ENCODE measurements at places on chromosomes 13 and 19.

DNA sequence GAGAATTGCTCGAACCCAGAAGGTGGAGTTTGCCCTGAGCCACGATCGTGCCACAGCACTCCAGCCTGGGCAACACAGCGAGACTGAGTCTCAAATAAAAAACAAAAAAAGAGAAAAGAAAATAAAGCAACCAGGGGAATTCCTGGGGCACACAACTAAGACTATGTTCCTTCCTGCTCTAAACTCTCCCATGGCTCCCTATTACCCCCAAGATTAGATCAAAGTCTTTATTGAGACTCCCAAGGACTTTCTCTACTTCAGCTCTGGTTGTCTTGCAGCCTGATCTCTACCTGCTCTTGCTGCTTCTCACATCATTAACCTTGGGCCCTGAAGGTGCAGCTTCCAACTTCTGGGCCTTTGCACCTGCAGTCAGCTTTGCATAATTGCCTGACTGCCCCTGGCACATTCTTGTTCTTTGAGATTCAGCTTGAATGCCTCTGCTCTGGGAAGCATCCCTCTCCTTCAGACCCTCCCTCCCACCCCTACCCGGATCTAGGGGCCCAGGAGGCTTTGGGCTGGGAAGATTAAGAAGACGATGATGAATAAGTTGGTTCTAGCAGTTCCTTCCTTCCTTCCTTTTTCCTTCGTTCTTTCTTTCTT lies 16.8 kb upstream of the CERS4 start:
- no peak for ATAC-seq

- no peak for ATAC-seq
Measured at GRCh38 chr13:26220575-26220974, 1.5 kb downstream of the RNF6 start.

- ATAC-seq, result no peak
Measured at GRCh38 chr19:18833141-18833476, 1.4 kb downstream of the UPF1 start.

GRCh38 chr19:7859831-7860713 lies 14.1 kb downstream of the PRR36 start:
- no peak for ATAC-seq

DNA sequence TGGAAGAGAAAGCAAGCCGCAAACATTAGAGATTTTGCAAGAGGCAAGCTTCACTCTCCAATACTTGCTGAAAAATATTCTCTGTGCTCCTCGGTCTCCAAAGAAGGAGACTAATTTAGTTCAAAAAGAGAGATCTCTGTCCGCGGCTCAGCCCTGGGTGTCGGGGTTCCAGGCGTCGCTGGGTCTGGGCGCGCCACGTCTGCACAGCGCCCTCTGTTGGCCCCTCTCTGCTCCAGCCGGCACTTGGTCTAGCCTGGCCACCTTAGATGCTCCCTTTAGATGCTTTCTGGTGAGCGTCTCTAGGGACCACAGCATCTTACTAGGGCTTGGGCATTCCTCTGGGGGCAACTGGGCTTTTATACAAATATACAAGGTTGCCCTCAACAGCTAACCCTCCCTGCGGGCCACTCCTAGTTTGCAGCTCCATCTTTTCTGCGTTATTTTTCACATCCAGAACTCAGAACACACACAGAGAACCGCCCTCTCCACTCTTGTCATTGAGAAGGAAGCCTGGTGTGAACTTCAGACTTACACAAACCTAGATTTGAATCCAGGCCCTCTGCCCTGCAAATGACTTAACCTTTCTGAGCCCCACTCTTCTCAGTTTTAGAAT lies 78.3 kb downstream of the CYSLTR2 start:
- ATAC-seq, result no peak

DNA sequence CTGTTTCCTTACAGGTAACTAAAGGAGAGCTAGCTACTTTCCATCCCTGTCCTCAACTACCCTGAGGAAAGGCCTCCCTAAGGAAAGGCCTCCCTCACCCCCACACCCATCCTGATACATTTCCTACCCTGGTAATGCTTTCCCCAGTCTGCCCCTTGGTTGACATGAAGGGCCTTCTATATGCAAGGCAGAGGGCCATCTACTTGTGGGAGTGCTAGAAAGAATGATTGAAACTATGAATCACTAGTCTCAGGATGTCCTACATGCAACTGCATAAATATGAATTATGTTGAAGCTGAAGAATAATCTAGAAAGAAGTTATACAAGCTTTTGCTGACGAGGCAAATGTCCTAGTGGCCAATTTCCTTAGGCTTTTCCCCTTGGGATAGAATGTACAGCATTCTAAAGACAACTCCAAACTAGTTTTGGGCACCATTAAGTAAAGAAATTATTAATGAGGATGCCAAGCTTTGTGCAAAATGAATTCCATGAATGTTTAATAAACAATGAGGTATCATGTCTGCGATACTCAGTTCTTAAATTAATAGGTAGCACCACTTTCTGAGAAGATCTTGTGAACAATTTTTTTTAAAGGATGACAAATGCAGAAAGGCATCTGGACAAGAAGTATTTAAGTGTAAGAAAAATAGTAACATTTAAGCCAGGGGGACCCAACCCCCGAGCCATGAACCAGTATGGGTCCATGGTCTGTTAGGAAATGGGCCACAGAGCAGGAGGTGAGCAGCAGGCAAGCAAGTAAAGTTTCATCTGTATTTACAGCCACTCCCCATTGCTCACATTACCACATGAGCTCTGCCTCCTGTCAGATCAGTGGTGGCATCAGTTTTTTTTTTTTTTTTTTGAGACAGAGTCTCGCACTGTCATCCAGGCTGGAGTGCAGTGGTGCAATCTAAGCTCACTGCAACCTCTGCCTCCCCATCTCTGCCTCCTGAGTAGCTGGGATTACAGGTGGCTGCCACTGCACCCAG lies 223.0 kb downstream of the LHFPL6 start:
- ATAC-seq, result no peak

GRCh38 chr13:42110410-42111155 lies 62.1 kb downstream of the DGKH start:
- peak; percentile 50 for ATAC-seq

GRCh38 chr19:55297267-55297666 lies 13.5 kb downstream of the BRSK1 start:
- ATAC-seq, result no peak

- peak; percentile 7 for ATAC-seq
Measured at GRCh38 chr13:100673376-100673712, 1.3 kb downstream of the TMTC4 start.

GRCh38 chr13:55583953-55584593 lies 1556.6 kb upstream of the PRR20A start:
- no peak for ATAC-seq

DNA sequence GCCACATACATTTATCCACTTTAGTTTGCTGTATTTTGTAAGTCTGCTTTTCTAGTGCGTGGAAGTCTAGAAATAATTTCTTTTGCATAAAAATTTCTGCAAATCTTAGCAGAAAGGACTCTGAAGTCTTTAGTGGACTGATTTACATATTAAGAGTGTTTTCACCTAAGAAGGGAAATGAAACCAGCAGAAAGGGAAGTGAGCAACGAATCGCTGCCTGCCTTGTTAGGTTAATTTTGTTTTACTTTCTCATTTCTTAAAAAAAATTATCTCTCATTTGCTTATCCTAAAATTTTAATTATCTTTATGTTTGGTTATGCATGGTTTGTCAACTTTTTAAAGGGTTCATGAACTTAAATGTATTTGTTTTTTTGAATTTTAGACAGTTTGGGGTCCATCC lies 767 bp upstream of the GPR18 start:
- ATAC-seq, result no peak

GRCh38 chr13:104251931-104252330 lies 1185.7 kb upstream of the SLC10A2 start:
- ATAC-seq, result no peak

DNA sequence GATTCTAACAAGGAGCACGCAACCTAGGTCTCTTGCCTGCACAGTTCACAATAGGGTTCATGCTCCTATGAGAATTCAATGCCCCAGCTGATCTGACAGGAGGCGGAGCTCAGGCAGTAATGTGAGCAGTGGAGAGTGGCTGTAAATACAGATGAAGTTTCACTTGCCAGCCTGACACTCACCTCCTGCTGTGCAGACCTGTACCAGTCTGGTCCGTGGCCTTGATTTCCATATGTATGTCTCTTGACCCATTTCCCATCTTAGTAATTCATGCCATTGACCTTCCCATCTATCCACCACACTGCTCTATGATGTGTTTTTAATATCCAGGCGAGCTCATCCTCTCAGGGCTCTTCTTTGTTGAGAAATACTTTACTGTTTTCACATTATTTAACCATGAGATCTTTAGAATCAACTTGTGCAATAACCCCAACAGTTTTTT lies 95.2 kb downstream of the LRCH1 start:
- ATAC-seq, result peak; percentile 99

DNA sequence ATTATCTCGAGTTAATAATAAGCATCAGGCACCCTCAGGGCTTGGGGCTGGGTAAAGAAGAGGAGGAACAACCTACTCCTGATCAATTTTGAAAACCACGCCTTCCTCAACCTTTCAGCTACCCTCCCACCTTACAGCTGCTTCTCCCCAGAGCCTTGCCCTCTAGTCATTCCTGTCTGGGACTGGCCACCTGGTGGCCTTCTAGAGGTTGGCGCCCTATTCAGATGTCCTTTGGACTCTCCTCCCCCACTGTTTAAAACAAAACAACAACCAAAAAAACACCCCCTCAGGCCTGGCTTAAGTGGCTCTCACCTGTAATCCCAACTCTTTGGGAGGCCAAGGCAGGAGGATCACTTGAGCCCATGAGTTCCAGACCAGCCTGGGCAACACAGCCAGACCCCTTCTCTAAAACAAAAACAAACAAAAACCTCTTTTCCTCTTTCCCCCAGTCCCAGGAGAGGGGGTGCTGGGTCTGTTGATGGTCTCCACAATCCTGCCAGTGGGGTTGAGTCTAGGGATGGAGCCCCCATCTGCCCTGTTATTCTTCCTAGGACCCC lies 62.3 kb downstream of the CCDC70 start:
- ATAC-seq, result peak; percentile 79

- ATAC-seq, result no peak
Measured at GRCh38 chr13:33815011-33815550, 2.9 kb upstream of the RFC3 start.

- ATAC-seq, result no peak
Measured at GRCh38 chr13:98385606-98386005, 191.3 kb downstream of the STK24 start.

DNA sequence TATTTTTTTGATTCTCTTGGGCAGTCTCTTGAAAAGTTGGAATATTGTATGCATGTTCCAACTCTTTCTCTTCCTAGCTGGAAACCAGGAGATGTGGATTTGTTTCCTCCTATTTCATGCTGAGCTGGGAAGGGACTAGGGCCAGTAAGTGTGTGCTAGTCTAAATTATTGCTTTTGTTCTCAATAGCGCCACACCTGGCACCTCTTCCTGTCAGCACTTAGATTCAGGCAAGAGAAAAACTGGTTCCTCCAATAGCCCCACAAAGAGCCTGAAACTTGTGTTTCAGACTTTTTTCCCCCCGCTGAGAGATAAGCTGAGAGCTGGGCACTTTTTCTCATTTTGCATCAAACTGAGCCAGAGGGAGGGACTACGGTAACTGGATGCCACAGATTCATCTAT lies 353.4 kb downstream of the OLFM4 start:
- no peak for ATAC-seq

- no peak for ATAC-seq
Measured at GRCh38 chr19:10872546-10873107, 1.3 kb downstream of the CARM1 start.

DNA sequence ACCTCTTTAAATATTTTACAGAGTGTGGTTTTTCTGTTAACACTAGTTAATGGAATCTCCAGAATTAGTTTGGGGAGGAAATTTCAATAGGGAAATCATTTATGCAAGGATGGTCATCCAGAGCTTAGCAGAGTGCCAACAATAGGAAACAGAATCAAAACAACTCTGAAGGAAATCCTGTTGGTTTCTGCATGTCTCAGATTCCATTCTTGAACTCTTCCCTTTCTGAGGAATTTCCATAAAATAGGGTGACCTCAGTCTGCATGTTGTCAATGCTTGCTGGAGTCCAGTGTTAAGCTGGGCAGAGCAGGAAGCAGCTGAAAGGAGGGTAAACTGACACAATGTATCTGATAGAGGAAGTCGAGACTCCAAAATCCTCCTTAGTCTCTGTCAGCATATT lies 16.9 kb downstream of the CBY2 start:
- ATAC-seq, result no peak

- ATAC-seq, result peak; percentile 91
Measured at GRCh38 chr19:45455707-45456499, 11.9 kb upstream of the FOSB start.

DNA sequence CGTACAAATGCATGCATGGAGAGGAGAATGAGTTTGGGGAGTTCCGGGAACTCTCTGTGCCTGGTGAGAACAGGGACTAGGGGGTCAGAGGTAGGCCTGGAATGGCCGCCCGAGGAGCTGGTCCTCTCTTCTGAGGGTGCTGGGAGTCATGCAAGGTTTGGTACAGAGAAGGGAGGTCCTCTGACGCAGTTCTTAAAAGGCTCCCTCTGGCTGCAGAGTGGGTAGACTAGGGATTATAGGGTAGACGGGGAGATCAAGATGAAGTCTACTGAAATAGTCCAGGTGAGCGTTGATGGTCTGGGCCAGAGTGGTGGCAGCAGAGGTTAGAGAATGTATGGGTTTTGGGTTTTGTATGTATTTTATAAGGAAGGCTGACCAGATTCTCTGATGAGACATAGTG lies 796 bp downstream of the ZNF304 start:
- ATAC-seq, result no peak

- no peak for ATAC-seq
Measured at GRCh38 chr13:53648673-53649072, 620.1 kb downstream of the OLFM4 start.

GRCh38 chr19:51410950-51411748 lies 6.3 kb downstream of the SIGLEC10 start:
- no peak for ATAC-seq

GRCh38 chr13:50277127-50277526 lies 261.9 kb downstream of the KCNRG start:
- no peak for ATAC-seq

DNA sequence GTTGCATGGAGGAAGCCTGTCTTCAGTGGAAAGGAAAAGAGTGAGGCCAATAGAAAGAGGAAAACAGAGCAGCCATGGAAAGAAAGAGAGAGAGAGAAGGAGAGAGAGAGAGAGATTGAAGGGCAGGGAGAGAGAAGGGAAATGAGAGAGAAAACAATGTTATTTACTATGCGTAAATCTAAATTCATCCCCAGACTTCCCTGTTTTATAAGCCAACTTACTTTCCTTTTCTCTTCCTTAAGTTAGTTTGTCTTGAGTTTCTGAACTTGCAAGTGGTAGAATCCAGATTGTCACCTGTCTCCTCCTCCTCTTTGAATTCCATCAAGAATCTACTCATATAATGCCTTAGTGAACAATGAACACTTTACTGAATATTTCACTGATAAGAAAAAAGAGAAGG lies 16.8 kb upstream of the RCBTB2 start:
- no peak for ATAC-seq
